ENCODE measurements at places on chromosomes 3 and 15. TPM values are rescaled to one million over a fixed set of nuclear protein-coding genes. Genes with fewer than 3 reads are reported as not detected.

Gene AHSG
- not detected for total RNA-seq

DNA sequence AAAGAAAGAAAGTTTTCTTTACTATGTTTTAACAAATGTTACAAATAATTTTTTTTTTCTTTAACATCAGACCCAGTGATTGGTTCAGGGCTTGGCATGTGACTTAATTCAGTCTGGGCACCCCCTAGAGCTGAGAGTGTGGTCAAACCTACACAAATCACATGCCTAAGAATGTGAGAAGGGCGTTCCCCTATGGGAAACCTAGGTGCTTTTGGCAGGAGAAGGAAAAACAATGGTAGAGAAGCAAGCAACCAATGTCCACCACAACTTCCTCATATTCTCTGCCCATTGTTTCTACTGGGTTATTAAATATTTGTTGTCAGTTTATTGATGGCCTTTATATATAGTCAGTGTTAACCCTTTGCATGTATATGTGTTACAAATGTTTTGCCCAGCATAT is 21.4 kb upstream of the PIAS1 start:
- DNase-seq: no peak

Gene CCDC54
- total RNA-seq: not detected

Gene CHRFAM7A
- total RNA-seq: not detected
